NCI-H187 (cell line): ENCODE measurements at places on chromosomes 5 and 9.

DNA sequence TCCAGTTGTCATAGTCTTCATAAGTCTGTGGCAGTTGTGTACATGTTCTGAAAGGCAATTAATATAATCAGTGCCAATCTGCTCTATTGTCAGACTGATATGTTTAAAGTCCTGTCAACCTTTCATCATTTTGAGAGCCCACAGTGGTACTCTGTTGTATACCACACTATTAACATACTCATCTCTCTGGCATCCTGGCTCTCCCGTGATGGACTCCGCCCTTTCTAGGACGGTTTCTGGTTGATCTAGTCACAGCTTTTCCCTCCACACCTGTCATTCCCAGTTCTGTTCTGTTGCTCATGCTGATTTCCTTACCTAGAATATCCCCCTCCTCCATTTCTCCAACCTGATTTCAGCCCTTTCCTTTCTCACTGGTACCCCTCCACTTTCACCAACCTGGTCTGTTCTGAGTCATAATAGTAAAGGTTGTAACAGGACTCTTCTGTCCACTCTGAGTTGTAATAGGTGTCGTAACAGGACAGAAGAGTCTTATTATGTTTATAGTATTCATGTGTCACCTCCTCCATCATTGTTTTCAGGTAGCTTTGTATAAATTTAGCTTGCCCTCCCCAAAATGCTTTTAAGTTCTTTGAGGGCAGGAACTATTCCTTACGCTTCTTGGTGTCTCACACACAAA is 4.1 kb downstream of the PTCD2 start:
- DNase-seq: no peak

DNA sequence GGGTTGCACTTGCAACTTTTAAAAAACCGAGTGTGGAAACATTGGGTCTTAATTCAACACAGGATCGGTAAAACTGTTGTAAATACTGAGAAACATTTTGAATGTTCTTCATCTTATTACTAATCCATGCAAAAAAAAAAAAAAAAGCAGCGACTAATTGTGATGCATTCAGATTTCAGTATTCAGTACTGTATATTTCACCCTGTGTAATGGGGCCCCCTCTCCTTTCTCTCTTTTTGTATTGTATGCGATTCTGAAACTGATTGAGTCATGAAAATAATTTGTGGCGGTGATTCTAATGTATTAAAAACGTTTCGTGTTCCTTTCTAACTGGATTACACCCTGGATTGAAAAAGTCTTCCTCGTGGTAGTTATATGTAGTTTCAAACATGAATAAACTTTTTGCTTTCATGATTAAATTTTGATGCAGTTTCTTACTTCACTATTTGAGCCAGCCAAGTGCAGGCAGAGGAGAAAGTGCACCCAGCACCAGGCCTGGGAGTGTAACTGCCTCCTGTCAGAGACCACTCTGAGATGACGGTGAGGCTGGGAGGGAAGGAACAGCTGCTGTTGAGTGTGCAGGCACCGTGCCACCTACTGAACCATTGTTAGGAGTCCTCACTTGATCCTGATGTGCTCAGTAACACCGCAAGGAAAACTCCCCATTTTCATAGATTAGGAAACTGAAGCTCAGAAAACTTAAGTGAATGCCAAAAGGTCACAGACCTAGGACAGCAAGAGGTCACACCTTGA is 220.0 kb downstream of the PBX3 start:
- no peak for DNase-seq

- DNase-seq: no peak
Measured at GRCh38 chr5:478982-479535, 36.1 kb downstream of the EXOC3 start.

- no peak for DNase-seq
Measured at GRCh38 chr5:99379187-99379586, 450.4 kb upstream of the CHD1 start.

- DNase-seq: no peak
Measured at GRCh38 chr9:6413365-6414246, 607 bp downstream of the UHRF2 start.

DNA sequence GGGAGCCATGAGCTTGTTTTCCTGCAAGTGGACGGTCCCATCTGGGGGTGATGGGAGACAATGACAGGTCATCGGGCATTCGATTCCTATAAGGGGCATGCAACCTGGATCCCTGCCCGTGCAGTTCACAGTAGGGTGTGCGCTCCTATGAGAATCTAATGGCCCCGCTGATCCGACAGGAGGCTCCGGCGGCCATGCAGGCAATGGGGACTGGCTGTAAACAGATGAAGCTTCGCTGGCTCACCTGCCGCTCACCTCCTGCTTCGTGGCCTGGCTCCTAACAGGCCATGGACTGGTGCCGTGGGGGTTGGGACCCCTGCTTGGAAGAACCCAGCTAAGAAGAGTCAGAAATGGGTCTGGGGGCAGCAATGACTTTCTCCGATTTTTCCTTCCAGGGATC is 21.0 kb downstream of the PAEP start:
- DNase-seq: no peak

GRCh38 chr9:137480686-137481683 is 21.9 kb upstream of the NSMF start:
- no peak for DNase-seq
